ENCODE measurements at places on chromosomes 13 and 19.

- no peak for DNase-seq
Observed at GRCh38 chr13:111968336-111969010, 98.5 kb upstream of the SOX1 start.

GRCh38 chr19:56301886-56302620, 12.6 kb downstream of the ZSCAN5A start:
- no peak for DNase-seq

DNA sequence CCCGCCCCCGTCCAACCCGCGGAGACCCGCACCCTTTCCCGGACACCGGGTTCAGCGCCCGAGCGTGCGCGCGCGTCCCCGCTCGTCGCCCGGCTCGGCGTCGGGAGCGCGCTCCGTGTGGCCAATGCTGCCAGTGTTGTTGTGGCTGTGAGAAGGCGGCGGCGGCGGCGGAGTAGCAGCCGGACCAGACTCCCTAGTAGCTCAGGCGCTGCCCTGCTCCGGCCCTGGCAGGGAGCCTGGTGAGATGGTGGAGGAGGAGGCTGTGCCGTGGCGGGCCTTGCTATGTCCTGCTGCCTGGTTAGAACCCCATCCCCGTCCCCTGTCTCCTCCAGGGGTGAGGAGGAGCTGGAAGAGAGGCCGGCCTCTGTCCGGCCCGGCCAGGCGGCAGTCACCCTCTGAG, 553.2 kb downstream of the TUBA3C start:
- DNase-seq = no peak

GRCh38 chr19:45354241-45354842, 13.8 kb downstream of the KLC3 start:
- no peak for DNase-seq

DNA sequence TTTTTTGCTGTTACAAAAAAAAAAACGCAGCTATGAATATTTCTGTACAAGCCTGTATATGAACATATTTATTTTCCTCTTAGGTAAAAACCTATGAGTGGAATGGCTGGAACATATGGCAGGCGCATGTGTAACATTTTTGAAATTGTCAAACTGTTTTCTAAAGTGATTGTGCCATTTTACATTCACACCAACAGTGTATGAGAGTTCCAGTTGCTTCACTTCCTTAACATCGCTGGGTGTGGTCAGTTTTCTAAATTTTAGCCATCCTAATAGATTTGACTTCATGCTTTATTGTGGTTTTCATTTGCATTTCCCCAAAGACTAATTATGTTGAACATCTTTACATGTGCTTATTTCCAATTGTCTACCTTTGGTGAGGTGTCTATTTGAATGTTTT, 306.8 kb downstream of the KCNRG start:
- DNase-seq = no peak

DNA sequence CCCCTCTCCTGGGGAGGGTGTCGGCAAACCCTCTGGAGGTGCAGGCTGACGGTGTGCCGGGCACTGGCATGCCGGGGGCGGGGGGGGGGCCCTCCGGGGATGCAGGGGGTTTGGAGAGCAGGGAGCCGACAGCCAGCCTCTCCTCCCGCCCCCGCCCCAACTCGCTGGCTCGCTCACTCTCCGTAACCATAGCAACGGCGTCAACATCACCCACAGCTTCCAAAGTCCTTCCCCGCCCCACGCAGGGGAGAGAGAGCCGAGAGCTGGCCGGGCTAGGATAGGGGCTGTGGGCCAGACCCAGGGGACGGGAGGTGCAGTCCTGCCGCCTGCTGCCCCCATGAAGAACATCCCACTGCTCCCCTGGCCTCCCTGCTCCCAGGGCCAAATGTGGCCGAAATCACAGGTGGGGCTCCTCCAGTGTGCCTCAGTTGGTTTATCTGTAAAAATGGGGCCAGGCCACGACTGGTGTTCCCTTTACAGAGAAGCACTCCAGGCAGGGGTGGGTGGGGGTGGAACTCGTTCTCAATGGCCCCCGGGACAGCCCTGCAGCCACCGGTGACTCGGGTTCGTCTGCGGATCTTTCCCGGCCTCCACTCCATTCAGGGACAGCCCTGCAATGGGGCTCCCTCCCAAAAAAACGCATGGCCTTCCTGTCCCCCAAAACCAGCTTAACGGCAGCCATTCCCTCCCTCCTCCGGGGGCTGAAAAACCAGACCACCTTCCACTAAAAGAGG, 3.2 kb downstream of the KLF16 start:
- DNase-seq = no peak

DNA sequence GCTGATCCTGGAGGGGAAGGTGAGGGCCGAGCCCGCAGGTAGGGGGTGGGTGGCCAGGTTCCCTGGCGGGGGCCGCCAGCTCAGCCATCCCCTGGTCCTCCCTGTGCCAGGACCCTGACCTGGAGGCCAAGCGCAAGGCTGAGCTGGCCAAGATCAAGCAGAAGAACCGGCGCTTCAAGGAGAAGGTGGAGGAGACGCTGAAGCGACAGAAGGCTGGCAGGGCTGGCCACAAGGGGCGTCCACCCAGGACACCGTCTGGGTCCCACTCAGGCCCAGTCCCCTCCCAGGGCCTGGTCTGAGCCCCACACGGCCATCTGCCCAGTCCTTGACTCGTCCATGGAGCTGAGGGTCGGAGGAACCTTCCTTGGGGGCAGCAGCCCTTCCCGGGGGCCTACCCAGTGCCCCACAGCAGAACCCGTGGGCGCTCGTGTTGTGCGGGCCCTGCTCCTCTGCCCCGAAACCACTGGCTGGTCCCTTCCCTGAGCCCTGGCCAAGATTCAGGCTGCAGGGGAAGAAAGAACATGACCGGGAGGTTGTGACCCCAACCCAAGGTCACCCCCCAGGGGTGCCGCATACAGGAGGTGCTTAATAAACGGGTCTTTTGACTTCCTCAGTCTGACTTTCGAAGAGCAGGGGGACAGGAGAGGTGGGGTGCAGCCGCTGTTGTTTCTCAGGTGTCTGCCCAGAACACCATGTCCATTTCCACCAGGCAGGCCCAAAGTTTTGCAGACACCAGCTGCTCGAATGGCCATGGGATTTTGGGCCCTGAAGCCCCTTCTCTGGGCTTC, 8.7 kb downstream of the DDX49 start:
- no peak for DNase-seq

GRCh38 chr13:44382635-44383145, 9.1 kb downstream of the SERP2 start:
- no peak for DNase-seq

DNA sequence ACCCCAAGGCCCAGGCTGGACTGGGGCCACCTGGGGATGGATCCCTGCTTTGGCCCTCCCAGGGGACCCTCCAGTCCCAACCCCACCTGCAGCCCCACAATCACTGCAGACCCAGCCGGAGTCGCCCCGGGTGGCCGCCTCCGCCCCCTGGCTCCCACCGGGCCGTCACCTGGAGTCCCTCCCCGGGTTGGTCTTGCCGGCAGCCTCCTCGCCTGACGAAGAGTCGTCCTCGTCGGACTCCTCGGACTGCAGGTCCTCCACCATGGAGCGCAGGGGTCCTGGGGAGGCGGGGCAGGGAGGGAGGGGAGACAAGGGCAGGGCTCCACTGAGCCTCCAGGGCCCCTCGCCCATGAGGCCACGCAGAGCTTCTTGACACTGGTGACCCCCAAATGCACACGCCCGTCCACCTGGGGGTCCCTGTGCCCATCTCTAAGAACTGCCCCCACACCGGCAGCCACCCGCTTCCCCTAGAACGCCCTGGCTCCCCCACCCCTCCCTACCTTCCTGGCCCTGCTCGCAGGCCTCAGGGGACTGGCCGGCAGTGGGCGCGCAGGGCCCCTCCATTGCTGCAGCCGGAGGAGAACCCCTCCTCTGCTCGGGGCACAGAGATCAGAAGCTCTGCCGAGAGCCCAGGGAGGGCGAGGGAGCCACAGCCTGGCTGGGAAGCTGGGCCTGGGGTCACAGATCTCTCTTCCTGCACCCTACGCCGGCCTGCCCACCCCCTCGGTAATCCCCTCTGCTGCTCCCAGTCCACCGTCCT, 63.4 kb downstream of the MLLT1 start:
- DNase-seq = no peak

DNA sequence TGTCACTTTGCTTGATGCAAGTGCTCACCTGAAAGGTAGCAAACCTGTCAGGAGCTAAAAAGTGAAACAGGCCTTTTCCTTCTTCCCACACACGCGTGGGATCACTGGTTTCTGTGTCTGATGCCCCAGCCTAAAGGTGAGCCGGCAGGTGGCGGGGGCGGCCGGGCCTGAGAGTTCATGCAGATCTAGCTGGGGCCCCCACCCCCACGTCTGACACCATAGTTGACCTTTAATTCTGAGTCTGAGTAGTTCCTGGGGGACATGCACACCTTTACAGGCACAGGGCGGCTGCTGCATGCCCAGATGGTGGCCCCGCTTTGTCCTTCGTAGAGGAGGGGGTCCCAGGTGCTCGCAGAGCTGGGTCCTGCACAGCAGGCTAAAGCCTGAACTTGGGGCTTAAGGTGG, 345.3 kb downstream of the TEX29 start:
- DNase-seq = no peak

- no peak for DNase-seq
Observed at GRCh38 chr19:4849019-4849418, 17.5 kb upstream of the TICAM1 start.

- DNase-seq = no peak
Observed at GRCh38 chr13:53054569-53054968, 26.0 kb downstream of the OLFM4 start.

- no peak for DNase-seq
Observed at GRCh38 chr13:30289533-30289932, 17.8 kb downstream of the KATNAL1 start.

GRCh38 chr19:46015687-46016425, 7.0 kb downstream of the PGLYRP1 start:
- DNase-seq = no peak

GRCh38 chr13:105960326-105960725, 575.1 kb downstream of the EFNB2 start:
- no peak for DNase-seq

DNA sequence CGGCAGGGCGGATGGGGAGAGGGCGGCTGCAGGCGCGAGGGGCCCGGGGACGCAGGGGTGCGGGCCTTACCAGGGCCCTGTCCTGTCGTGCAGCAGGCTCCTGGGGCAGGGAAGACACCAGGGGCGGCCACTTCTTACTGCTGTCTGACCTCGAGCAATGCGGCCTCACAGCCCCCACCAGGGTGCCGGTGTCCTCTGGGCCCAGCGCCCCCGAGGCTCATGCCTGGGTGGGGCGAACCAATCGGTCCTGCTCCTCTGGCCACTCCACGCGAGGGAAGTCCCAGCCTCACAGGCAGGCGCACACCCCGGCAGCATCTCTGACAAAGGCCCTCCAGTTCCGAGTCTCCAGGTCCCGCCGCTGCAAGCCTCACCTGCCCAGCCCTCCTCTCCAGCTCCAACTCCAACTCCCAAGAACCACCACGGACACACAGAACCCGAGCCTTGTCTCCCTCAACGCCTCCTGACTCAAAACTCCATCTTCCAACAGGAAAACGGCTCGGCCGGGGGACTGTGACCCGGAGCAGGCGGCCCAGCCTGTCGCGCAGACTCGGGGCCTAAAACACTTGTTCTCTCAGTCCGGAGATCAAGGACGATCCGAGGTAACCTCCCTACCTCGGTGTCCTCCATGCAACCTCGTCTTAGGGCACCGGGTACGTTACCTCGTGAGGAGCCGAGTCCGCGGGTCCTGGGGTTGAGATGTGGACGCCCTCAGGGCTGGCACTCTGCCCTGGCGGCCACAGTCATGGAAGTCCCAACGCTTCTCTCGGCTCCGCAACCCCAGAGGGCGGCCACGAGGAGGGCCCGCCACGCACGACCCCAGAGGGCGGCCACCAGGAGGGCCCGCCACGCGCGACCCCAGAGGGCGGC, 6.5 kb downstream of the FGF22 start:
- no peak for DNase-seq

DNA sequence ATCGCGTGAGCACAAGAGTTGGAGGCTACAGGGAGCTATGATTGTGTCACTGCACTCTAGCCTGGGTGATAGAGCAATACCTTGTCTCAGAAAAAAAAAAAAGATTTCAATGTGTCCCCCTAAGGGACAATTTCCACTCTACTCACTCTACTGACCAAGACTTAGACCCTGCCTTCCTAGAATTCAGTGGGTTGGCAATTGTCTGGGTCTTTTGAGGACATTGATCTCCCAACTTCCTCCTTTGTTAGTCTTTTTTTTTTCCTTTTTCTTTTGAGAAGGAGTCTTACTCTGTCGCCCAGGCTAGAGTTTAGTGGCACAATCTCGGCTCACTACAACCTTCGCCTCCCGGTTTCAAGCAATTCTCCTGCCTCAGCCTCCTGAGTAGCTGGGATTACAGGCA, 2.2 kb downstream of the SPTBN4 start:
- DNase-seq = no peak

DNA sequence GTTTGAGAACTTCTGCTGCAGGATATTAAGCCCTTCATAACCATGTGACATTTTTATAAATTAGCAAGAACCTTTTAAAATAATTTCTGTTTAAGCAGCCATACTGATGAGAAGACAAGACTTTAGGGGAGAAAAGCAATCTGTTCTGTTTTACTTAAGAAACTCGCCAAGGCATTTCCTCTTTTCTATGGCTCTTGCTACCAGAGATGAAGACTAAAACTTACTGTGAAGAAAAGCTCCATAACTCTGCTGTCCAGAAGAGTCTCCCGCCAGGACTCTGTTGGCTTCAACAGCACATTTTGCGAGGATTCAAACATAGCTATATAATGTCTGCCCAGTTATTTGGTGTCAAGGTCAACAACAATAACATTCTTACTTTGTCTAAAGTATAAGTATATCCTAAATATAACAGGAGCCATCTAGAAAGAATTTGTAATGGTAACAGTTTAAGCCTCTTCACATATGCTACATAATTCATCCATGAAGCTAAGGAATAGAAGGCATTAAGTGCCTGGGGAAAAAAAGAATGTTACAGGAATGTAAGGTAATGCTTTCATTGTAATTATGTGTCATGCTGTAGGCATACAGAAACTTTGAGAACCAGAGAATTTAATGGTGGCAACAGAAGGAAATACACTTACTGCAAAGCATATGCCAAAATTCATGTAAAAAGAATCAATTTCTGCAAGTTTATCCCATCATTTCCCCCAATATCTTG, 53.2 kb upstream of the EEF1AKMT1 start:
- DNase-seq = no peak
